ENCODE measurements at places on chromosomes 5 and 9. TPM values are rescaled to one million over a fixed set of nuclear protein-coding genes. Genes with fewer than 3 reads are reported as not detected.

DNA sequence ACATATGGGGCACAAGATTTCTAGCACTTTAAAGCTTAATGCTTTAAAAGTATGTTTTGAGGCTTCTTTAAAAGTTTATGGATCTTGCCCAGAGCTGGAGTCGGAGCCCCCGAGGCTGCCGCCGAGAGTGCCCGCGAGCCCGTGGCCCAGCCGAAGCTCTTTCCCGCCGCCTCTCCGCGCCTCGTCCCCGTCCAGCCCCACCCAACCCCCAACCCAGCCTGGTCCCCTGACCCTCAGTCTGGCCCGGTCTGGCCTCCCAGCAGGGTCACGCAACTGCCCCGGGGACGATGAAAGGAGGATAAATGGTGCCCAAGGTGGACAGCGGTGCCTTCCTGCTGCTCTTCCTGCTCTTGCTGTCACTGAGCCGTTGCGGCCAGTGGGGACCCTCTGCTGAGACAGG, 1.7 kb downstream of the TSSK1B start:
- ATAC-seq: no peak

KCTD16 gene
- 0.12 TPM for total RNA-seq

GRCh38 chr9:130900701-130901497, 4.3 kb upstream of the QRFP start:
- ATAC-seq: no peak

- no peak for ATAC-seq
These were observed 78.6 kb downstream of the GRIA1 start for GRCh38 chr5:153569036-153569435.

- ATAC-seq: no peak
These were observed 43.8 kb downstream of the SLC38A9 start for GRCh38 chr5:55668356-55668755.

LCN1 gene
- total RNA-seq: not detected

Measured in gastroesophageal sphincter (tissue), 4 donors.